ENCODE measurements at places on chromosomes 11 and 22.

DNA sequence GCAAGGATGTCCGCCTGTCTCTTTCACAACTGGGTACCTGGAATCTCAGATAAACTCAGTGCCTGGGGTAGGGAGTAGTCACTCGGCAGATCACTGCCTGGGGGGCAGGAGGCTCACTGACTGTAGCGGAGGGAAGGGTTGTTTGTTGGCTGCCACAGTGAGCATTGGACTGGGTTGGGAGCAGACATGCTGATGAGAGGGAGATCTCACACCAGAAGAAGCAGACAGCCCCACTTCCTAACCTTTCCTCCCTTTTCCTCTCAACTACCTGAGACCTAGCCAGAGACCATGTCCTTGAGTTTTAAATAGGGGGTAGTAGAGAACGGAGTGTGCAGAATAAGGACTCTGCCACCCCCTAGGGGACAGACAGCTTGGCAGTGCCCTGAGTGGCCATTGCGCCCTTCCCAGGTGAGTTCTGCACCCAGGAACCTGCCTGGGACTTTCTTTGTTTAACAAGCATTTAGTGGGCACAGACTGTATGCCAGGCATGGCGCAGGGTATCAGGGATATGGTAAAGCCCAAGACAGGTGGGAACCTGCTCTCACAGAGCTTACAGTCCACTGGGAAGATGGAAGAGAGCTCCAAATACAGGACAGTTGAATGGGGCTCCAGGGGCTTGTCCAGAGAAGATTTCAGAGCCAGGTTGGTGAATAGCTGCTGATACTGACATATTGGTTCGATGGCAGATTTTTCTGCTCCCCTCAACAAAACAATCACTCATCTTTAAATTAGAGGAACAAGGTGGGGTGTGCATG lies 115.7 kb upstream of the NNMT start:
- DNase-seq, result no peak

- no peak for DNase-seq
Observed at GRCh38 chr22:46028106-46028991, 51.4 kb upstream of the WNT7B start.

DNA sequence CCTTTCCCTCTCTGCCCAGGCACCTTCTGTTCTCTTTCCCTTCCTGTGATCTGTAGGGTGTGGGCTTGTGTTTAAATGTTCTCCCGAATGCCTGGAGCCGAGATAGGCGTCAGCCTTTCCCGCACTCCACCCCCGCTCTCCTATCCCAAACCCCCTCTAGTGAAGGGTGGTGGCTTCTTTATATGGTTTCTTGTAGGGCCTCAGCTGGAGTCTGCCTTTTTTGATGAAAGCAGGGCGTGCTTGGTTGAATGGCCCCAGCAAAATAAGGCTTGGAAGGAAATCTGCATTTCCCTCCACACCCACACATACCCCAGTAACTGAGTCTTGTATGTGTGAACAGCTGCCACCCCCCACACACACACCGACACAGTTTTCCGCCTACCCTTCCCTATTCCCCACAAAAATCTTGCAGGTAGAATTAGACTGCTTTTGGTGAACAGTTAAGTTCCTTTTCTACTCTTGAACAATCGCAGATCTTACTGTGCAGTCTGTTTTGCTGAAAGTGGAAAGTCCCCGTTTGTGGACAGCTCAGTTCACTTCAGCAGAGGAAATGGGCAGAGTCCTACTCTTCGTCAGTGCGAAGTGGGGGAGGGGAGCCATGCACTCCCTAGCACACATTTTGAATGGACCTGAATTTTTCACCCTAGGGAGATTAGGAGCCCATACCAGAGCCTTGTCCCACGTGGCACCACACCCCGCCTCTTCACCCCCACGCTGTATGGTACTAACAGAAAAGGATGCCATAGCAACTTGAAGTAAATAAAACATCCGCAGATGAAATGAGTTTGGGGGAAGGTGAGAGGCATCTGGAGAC lies 25.5 kb upstream of the GRK2 start:
- DNase-seq, result peak; percentile 55

DNA sequence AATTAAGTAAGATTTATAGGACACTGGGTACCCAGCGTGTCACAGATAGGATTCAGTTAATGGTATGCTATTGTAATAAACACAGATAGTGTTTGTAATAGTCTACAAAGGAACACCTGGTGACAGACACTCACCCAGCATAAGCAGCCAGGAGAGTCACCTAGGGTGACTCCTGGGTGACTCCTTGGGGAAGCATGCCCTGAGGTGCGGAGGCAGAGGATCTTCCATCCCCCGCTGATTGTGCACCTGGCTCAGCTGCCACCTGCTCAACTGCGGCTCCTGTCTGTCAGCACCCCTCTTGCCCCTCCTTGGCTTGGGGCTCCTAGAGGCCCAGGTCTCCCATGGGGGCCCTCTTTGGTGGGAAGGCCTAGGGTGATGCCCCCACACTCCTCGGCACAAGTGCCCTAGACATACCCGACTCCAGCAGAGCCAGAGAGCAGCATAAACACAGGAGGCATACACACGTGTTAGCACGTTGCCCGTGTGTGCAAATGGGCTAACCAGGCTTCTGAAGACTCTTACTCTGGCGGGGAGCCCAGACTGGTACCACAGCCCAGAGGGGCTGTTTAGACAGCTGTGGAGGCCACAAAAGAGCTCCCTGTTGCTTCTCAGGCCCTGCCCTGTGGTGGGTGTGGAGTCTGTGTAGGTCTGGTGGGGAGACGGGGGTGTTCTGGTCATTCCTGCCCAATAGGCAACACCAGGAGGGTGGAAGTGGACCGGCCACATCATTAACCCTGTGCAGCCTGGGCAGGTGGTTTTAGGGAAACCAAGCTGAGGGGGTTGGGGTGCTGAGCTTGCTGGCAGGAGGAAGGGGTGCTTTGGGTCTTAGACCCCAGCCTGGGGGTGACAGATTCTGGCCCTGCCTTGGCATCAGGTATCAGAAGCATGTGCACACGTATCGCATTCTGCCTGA lies 3.0 kb downstream of the INPPL1 start:
- no peak for DNase-seq

GRCh38 chr11:3108183-3108721 lies 51.0 kb upstream of the CARS1 start:
- no peak for DNase-seq

DNA sequence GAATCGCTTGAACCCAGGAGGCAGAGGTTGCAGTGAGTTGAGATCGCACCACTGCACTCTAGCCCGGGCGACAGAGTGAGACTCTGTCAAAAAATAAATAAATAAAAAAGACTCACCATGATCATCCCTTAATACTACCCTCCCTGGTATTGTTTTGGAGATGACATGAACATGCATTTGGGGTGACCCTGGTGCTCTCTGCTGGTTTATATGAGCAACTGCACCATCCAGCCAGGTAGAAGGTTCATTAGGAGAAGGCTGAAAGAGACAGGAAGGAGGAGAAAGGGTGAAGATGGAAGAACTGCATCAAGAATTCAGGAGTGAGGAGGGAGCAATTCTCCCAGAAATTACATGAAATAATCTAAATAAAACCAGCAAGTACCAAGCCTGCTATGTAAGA lies 37.8 kb downstream of the SLC5A1 start:
- no peak for DNase-seq

GRCh38 chr11:2580571-2581001 lies 119.2 kb downstream of the KCNQ1OT1 start:
- no peak for DNase-seq

- DNase-seq, result no peak
Observed at GRCh38 chr22:48738204-48738980, 1089.3 kb downstream of the BRD1 start.

GRCh38 chr11:75154646-75155569 lies 4.0 kb downstream of the SLCO2B1 start:
- DNase-seq, result no peak

GRCh38 chr11:125378083-125378482 lies 118.0 kb downstream of the FEZ1 start:
- no peak for DNase-seq

All from nephron progenitor cell (in vitro differentiated cells).